ENCODE measurements at places on chromosomes 7 and 10.

- DNase-seq, result no peak
Observed at GRCh38 chr7:107958764-107959526, 44.0 kb downstream of the LAMB1 start.

DNA sequence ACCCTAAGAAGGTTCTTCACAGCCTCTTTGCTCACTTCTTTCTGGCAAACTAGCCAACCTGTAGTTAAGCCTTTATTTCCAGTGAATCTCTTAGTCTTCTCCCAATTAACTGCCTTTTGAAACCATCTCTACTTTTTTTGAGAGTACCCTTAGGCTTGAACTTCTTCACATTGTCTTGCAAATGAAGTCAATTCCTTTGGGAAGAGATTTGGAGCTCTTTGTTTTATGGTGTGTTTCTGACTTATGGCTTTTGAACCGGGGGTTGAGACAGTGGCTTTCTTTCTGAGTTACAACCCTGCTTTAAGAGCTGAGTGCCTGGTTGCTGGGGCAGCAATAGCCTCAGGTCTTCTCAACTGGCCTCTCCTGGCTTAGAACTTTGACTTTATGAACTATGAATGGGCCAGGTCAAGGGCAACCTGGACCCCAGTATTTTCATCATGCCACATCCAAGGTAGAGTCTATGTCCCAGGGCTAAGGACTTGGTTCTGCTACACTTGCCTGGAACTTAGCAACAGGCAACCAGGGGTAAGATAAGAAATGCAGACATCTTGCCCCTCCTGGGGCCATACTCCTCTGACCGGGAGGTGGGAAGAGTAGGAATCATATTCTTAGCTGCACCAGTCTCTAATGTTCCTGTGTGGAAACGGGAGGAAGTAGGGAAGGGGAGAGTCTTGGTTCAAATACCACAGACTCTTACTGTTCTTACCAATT, 53.0 kb downstream of the SP4 start:
- DNase-seq, result no peak

GRCh38 chr7:76011442-76011861, 17.1 kb upstream of the TMEM120A start:
- DNase-seq, result no peak

GRCh38 chr7:16564909-16565426, 38.3 kb downstream of the LRRC72 start:
- no peak for DNase-seq

DNA sequence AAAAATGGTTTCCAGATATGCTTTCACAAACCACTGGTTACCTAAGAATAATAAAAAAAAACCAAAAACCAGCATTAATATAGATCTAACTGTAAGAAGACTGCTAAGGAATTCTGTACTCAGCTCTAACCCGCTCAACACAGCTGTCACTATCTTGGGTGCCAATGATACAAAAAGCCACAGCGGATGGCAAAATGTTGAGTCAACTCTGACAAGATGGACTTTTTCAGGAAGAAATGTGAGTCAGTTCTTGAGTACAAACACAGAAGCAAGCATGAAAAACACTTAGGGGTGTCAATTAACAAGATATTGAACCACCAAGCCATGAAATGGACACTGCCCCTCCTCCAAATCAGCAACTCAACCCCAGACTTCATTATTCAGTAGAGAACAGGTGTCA, 55.0 kb downstream of the CTTNBP2 start:
- DNase-seq, result no peak

DNA sequence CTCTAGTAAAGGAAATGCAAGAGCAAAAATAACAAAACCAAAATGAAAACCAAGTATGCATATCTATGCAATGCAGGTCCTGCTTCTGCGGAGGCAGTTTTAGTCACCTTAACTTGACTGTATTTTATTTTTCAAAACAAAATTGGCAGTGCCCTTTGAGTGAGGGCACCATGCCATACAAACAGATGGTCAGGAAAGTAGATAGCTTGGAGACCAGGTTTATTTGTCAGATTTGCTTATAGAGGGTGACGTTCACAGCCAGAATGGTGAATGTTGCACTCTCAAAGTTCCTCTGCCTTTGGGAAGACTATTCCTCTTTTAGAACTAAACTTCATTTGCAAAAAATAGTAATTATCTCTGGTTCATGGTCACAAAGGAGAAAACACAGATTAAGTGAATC, 801.9 kb downstream of the ANKRD7 start:
- no peak for DNase-seq

GRCh38 chr7:134890246-134891240, 95.8 kb upstream of the AGBL3 start:
- no peak for DNase-seq

DNA sequence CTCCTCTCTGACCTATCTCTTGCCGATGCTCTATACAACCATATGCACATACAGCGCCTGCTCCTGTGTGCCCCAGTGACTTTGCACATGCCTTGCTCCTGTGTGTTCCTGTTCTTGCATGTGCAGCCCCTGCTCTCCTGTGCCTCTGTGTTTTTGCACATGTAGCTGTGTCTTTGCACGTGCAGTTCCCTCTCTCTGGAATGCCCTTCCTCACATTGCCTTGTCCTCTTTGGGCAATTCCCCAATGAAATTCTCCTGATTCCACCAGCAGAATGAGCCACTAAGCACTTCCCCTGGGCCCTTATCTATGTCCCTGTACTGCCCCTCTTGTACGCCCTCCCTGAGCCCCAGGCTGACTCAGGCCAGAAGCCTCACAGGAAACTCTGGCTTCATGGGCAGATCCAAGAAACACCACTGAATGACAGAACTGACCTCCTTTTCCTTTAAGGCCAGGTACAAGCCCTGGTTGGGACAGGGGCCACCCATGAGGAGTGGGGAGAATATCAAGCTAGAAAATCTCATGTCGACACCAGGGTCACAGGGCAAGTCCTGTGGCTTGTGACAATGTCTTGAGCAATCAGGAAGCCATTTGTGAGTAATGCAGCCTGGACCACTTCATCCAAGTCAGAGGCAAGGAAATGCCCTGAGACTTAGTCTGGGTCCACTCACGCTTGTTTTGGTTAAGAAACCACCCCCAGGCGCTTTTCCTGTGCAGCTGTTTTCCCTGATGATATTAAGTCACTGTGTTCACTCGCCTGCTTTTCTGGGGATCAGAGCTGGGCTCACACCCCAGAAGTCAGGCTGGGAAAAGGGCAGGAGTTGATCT, 1.9 kb upstream of the ARHGAP22 start:
- DNase-seq, result no peak

- DNase-seq, result no peak
Observed at GRCh38 chr10:126090443-126090842, 194.1 kb downstream of the FANK1 start.

DNA sequence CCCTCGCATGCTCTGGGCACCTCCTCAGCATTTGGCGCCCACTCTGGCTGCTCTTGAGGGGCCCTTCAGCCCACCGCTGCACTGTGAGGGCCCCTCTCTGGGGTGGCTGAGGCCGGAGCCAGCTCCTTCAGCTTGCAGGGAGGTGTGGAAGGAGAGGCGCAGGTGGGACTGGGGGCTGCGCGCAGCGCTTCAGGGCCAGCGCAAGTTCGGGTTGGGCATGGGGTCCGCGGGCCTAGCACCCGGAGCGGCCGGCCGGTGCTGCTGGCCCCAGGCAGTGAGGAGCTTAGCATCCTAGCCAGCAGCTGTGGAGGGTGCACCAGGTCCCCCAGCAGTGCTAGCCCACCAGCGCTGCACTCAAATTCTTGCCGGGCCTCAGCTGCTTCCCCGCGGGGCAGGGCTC, 305.6 kb upstream of the ANKRD30A start:
- DNase-seq, result no peak

GRCh38 chr10:60093317-60093716, 187.0 kb upstream of the CCDC6 start:
- no peak for DNase-seq

- DNase-seq, result no peak
Observed at GRCh38 chr7:150856303-150857275, 4.3 kb downstream of the AOC1 start.

GRCh38 chr10:61890430-61890829, 11.1 kb upstream of the ARID5B start:
- no peak for DNase-seq

DNA sequence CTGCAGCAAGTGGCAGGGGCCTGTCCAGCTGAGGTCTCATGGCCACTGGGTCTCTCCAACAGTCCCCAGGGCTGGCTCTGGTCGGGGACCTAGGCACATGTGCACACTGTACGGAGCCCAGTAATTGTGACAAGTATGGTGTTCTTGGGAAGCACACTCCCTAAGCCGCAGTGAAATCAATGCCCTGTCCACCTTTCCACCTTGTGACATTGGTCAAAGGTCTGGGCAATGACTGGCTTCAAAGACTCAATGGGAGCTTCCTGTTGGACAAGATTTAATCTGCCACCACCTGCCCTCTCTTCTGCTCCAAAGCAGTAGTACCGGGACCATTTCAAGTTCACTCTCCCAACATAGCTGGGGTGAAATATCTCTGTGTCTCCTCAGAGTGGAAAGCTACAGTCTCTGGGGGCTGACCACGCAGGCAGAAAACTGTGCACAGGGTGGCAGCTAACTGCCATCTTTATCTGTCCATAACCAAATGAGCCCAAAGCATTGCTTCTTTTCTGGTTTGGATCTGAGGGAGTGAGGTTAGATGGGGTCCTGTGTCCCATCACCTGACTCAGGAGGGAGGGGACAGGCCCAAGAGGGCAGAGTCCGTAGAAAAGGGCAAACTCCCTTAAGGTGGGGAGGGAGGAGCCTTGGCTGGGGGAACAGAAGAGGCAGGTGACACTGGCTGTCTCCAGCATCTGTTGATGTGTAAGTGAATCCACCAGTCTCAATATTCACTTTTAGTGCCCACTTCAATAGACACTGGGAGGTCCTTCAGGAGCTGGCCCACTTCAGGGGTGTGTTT, 307.7 kb downstream of the TNS3 start:
- no peak for DNase-seq

DNA sequence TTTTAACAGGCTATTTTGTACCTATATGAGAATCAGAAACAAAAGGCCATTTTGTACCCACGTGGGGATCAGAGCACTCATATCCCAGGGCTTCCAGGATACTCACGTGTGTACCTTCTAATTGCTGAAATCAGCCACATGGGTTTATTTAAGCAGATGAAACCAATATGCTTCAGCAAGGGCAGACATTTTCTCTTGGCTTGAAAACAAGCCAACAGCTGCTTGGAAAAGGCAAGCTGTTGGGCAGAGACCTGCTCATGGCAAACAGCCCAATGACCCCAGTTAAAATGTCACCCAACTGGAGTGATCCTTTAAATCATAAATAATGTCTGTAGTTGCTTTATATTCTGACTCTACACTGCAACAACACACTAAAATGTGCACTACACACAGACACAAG, 26.5 kb upstream of the TOMM7 start:
- no peak for DNase-seq

- DNase-seq, result no peak
Observed at GRCh38 chr10:98349508-98349922, 65.5 kb downstream of the PYROXD2 start.

- no peak for DNase-seq
Observed at GRCh38 chr7:143177374-143178119, 5.7 kb upstream of the TAS2R39 start.

DNA sequence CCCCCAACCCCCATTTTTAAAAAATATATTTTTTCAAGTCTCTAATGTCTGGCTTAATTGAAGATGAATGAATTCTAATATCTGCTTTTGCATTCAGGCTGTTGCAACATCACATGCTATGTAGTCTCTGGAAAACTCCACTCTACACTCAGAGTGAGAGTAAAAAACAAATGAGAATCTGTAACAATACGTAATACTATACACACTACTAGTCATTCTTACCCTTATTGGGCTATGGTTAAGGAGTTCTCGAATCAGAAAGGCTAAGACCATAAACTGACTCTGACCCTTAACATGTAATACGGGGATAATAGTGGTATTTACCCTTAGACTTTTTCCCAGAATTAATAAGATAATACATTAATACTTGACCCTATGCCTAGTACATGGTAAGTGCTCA, 42.9 kb upstream of the TMEM168 start:
- no peak for DNase-seq

- no peak for DNase-seq
Observed at GRCh38 chr7:33108554-33109004, 625 bp downstream of the RP9 start.

DNA sequence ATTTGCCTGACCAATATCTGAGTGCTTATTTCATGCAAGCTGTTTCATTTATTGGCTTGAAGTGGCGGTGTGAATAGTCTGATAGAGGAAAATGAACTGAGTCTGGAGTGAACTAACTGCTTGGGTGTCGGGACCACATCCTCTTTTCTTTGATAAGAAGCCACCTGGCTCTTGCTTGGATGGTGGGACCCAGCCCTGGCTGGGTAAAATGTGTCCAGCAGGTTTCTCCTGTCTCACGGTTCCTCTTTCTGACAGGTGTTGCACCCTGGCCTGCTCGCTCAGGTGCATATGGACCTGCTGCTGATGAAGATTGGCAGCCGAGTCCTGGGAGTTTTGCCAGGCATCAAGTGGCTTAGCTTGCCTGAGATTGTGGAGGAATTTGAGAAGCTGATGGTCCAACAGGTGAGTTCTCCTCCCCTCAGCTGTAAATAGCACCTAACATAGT, 1.6 kb downstream of the ADCK2 start:
- DNase-seq, result no peak

- DNase-seq, result no peak
Observed at GRCh38 chr10:129658376-129659072, 191.5 kb downstream of the MGMT start.

GRCh38 chr7:112550468-112551060, 69.8 kb downstream of the LSMEM1 start:
- peak; percentile 22 for DNase-seq

DNA sequence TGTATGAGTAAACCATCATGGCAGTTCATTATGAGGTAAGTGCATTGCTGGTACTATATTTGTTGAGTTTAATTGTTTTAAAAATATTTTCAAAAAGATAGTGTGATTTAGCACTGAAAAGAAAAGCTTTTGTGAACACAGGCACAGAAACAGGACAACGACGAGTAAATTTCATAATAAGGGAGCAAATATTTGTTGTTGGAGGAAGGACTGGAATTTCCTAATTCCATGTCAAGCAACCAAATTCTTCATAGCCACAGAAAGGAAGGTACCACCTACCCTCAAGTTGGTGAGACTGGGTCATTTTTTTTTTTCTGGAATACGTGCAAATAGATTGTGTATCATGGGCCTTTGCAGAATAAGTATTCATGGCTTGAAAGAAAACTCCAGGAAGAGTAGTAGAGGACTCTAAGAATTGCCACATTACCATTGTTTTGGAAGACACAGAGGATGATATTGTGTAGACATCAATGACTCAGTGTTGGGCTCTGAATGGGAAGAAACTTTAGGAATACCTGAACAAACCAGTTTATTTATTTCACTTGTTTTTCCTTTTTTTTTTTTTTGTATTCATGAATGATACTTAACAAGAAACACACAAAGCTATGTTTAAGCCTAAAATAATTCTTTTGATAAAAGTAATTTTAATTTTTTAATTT, 7.8 kb downstream of the UBE2D4 start:
- no peak for DNase-seq

DNA sequence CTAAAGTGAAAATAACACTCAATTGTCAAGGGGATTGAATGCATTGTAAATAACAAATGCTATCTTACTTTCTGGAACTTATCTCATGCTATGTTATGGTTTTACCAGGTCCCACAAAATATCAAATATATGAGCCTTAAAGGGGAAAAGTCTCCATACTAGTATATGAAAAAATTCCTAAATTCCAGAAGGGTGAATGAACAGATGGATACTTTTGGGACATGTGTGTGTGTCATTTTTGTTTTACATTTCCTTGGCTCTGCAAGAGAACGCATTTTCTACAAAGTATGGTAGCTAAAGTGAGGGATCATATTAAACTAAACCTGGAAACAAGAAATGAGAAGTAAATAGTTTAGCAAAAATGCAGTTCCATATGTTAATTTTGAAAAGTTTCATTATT, 682.8 kb downstream of the INHBA start:
- no peak for DNase-seq

- DNase-seq, result no peak
Observed at GRCh38 chr7:149375234-149376008, 85.4 kb downstream of the ZNF777 start.

- no peak for DNase-seq
Observed at GRCh38 chr10:112875476-112876267, 74.4 kb upstream of the TCF7L2 start.

Measured in stimulated activated CD4-positive, alpha-beta T cell treated with anti-CD3 and anti-CD28 coated beads, Interleukin-2, amount 100 ng/mL, for 48 hours (primary cell).